Activated T-helper 2 cell treated with anti-CD3 and anti-CD28 coated beads, Interferon-gamma antibody, Interleukin-2, Interleukin-4, amounts not matched to agents 10 μg/mL and 5 μg/mL and 100 μg/mL, durations not matched to agents 14 hours and 24 hours and 36 hours (primary cell): ENCODE measurements at places on chromosomes 7 and 10. TPM values are rescaled to one million over a fixed set of nuclear protein-coding genes. Genes with fewer than 3 reads are reported as not detected.

Gene C7orf57
- total RNA-seq = 0.11 and 0.18 TPM in 2 replicates

Gene MEOX2
- total RNA-seq = not detected in 2 replicates

Gene CFAP46
- total RNA-seq = not detected in 2 replicates

Gene PCLO
- not detected in 2 replicates for total RNA-seq

Gene VSIR
- 56.5 and 61.9 TPM in 2 replicates for total RNA-seq

Gene LRIT1
- not detected in 2 replicates for total RNA-seq

Gene ATG9B
- 5.0 and 6.4 TPM in 2 replicates for total RNA-seq

Gene CABCOCO1
- not detected in 2 replicates for total RNA-seq

Gene HGF
- not detected in 2 replicates for total RNA-seq

Gene MRPL32
- 68.8 and 70.0 TPM in 2 replicates for total RNA-seq

Gene PDE1C
- total RNA-seq = not detected in 2 replicates

Gene NRF1
- 22.8 and 25.4 TPM in 2 replicates for total RNA-seq

Gene RTKN2
- 2.8 and 2.9 TPM in 2 replicates for total RNA-seq

Gene NCOA4
- total RNA-seq = 98.7 and 103 TPM in 2 replicates

Gene NODAL
- total RNA-seq = not detected in 2 replicates

Gene ACSM6
- not detected in 2 replicates for total RNA-seq

Gene CDK6
- total RNA-seq = 254 and 265 TPM in 2 replicates

Gene NPC1L1
- not detected in 2 replicates for total RNA-seq

Gene MRLN
- total RNA-seq = not detected in 2 replicates

Gene WNT8B
- 0.14 and 0.21 TPM in 2 replicates for total RNA-seq

Gene AKR1C4
- total RNA-seq = not detected in 2 replicates

Gene EBLN1
- not detected in 2 replicates for total RNA-seq

Gene CRHR2
- total RNA-seq = not detected in 2 replicates

Gene GPR22
- total RNA-seq = not detected in 2 replicates

Gene INMT
- total RNA-seq = not detected in 2 replicates

Gene SLC16A12
- total RNA-seq = not detected in 2 replicates

Gene BMPER
- not detected in 2 replicates for total RNA-seq

Gene PSTK
- 3.4 TPM in 2 replicates for total RNA-seq

Gene OR2A5
- not detected in 2 replicates for total RNA-seq

Gene PIK3AP1
- total RNA-seq = 12.4 and 14.0 TPM in 2 replicates

Gene ABCC2
- total RNA-seq = 0.87 and 1.1 TPM in 2 replicates

Gene NRG3
- total RNA-seq = not detected in 2 replicates

Gene FAM237B
- not detected in 2 replicates for total RNA-seq

Gene A1CF
- total RNA-seq = not detected in 2 replicates

Gene LAMB1
- total RNA-seq = 0.34 and 0.41 TPM in 2 replicates

Gene EVX1
- total RNA-seq = not detected in 2 replicates

Gene TMEM140
- total RNA-seq = 3.0 and 4.8 TPM in 2 replicates

Gene CYP26A1
- total RNA-seq = not detected in 2 replicates

Gene PIP
- total RNA-seq = not detected in 2 replicates
